ENCODE measurements at places on chromosomes 7 and 10.

GRCh38 chr10:117955176-117955575, 91.6 kb downstream of the RAB11FIP2 start:
- no peak for DNase-seq

GRCh38 chr7:5631752-5632151, 149.7 kb downstream of the RNF216 start:
- DNase-seq = no peak

DNA sequence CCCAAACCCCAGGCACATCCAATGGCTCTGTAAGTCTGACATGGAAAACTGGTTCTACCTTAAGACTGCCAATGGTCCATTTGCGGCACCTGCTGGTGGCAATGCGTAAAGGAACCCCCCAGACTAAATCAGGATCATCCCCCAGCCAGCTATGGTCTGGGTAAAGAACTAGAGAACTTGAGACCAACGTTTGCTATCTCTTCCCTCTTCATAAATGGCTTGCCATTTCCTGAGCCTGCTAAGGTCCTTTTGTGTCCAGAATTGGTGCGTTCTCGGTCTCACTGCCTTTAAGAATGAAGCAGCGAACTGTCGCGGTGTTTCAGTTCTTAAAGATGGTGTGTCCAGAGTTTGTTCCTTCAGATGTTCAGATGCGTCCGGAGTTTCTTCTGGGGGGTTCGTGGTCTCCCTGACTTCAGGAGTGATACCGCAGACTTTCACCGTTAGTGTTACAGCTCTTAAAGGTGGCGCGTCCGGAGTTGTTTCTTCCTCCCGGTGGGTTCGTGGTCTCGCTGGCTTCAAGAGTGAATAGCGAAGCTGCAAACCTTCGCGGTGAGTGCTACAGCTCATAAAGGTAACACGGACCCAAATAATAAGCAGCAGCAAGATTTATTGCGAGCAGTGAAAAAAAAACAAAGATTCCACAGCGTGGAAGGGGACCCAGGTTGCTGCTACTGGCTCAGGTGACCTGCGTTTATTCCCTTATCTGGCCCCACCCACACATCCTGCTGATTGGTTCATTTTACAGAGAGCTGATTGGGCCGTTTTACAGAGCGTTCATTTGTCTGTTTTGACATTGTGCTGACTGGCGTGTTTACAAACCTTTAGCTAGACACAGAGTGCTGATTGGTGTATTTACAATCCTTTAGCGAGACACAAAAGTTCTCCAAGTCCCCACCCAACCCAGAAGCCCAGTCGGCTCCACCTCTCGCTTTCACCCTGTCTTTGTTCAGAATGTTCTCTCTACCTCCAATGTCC, 95.4 kb downstream of the ELMO1 start:
- DNase-seq = peak; percentile 3

- DNase-seq = no peak
Observed at GRCh38 chr7:88347090-88347489, 40.4 kb upstream of the STEAP4 start.

DNA sequence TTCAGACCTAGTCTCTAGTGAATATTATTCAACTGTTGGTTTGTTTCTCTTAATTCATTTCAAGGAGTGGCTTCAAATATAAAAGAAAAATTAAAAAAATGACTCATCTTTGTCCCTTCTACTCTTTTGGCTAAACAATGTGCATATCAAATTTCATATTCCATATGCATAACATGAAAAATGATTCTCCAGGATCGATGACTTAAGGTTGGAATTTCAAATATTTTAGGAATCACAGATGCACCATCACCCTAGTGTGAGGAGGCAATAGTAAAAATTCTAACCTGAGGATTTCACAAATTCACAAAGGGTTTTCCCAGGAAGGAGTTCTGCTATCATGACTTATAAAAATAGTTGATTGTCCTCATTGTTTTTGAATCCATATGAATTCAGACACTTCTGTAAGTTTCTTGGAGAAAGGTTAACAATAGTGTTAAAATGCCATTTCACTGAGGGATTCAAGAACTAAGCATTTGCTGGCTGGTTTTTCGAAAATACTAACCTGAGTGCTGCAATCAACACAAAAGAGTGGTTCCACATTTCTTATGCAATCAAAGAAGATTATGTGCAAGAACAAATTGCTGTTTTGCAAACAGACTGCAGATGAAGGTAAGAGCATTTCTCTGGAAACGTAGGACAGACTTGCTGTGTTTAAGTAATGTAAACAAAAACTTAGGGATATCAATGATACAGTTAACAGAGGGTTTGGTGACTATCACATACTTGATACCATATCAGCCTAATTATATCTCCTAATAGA, 547.5 kb upstream of the LRRTM3 start:
- no peak for DNase-seq

GRCh38 chr7:157843336-157844140, 506.7 kb downstream of the DNAJB6 start:
- no peak for DNase-seq

DNA sequence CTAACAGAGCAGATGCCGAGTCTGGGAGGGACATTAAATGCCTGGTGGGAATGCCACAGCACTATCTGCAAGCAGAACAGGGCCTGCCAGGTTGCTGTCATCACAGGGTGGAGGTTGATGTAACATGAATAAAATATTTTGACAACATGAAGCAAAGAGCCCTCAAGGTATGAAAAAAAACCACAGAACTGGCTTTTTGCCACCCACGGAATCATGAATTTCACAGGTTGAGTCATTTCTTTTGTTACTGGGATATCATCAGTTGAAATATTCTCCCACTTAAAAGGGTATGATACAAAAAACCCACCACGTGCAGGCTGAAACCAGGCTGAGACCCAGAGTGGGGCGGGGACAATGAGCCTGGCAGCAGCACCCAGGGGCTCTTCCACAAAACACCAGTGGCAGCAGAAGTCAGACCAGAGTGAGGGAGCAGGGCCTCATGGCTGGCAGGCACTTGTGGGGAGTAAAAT, 220.1 kb downstream of the TNS3 start:
- no peak for DNase-seq

GRCh38 chr7:53418834-53419482, 383.5 kb downstream of the POM121L12 start:
- no peak for DNase-seq

DNA sequence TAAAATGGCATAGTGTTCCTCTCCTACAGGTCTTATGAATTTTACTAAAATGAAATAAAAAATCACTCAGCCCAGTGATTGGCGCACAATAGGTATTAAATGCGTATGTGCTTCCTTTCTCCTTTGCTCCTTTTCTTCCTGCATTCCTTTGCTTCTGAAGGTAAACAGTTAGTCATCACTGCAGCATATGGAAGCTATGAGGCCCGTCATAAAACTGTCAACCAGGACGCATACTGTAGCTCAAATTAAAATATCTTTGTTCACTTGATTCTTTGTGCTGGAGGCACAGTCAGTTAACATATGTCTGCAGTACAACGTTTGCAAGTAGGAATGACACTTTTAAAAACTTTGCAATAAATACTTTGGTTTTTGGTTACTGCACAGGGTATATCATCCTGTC, 374.7 kb downstream of the TCERG1L start:
- no peak for DNase-seq

GRCh38 chr10:33609546-33609945, 275.1 kb upstream of the NRP1 start:
- DNase-seq = no peak

DNA sequence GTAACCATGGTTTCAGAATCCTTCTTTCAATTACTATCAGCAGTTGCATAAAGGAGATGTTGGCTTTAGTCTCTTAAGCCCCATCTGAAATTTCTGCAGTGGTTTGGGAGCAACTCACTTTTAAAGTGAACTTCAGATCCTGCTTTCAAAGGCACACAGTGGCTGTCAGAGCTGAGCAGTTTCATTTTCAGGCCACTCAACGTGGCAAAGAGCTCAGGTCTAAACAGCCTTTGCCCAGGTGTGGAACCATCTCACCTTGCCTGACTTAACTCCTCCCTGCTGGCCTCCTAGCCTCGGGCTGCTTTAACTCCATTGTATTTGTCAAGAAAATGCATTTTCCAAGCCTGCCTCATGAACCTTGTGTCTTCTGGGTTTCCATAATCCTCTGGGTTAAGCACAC, 197.5 kb upstream of the KMT2E start:
- DNase-seq = no peak

GRCh38 chr7:127584648-127585043, 750 bp downstream of the GCC1 start:
- DNase-seq = no peak

DNA sequence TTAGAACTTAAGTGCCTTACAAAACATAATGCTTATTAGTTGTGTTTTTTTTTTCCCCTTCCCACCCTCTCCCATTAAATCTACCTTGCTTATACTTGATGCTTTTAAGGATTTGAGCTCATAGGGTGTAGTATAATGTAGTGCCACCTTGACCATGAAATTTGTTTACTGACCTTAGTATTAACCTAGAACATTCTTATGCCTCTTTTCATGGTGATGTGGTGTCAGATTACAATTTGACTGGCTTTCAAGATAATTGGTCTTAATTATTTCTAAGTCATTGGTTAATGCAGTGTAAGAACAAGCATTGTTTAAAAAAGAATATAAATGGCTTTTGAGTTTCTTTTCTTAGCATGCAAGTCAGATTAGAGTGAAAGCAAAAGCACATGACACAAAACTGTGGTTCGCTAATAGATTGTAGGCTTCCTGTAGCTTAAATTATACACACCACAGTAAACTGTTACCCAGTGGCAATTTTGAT, 61.8 kb downstream of the ADD3 start:
- DNase-seq = peak; percentile 42

DNA sequence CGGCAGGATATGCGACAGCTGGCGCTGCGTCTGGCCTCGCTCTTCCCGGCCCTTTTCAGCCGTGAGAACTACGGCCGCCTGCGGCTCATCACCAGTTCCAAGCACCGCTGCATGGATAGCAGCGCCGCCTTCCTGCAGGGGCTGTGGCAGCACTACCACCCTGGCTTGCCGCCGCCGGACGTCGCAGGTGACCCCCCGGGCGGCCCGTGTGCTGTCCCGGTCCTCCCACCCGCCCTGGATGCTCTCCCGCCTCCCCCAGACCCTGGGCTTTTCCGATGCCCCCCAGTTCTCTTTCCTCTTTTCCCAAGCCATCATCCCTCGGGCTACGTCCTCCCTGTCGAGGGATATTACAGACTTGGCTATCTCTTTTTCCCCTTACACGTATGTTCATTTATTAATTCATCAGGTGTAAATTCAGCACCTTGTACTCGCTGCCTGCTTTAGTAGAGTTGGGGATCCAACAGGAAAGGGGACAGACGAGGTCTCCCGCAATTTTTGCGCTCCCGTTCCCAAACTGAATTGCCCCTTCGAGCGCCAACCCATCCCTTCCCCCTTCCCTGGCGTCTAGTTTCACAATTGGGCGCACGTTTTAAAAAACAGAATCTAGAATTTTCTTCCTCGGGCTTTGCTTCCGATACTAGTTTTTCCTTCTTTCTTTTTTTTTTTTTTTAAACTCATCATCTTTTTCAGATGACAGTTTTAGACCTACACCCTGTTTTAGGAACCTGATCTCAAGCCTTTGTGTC, 846 bp downstream of the MINPP1 start:
- peak; percentile 57 for DNase-seq

- DNase-seq = no peak
Observed at GRCh38 chr7:24826662-24827020, 69.4 kb upstream of the GSDME start.

GRCh38 chr7:82430500-82431465, 12.8 kb downstream of the CACNA2D1 start:
- DNase-seq = no peak

DNA sequence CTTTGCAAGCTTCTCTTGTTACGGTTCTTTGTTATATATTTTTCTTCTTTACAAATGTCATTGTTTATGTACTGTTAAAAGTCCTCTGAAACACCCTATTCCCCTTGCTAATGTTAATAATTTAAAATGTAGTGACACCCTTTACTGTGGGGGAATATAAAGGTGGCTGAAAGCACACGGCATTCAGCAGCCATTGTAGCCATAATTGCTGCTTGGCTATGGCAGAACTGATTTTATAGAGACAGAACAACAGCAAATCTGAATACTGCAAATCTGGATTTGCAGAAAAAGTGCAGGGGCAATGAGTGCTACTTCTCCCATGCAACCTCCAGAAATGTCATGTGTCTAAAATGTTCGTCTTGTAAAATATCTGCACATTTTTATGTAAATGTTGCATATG, 3.7 kb upstream of the WASL start:
- DNase-seq = no peak

DNA sequence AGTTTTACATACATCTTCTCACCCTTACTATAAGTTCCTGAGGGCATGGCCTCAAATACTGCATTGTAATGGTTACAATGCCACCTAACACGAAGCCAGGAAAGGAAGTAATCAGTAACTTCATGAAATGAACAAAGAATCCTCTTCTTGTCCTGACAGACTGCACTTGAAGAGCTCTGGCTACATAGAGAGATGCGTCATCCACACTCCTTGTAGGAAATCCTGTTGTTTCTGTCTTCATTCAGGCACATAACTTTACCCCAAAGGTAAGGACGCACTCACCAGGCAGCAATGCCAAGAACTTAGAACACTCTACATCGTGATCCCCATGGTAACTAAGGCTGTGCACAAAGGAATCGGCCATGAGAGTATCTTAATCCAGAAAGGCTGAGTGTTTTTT, 80.3 kb upstream of the ARID5B start:
- DNase-seq = no peak

GRCh38 chr7:105776068-105776790, 100.2 kb downstream of the ATXN7L1 start:
- no peak for DNase-seq

- no peak for DNase-seq
Observed at GRCh38 chr7:68173513-68173912, 1176.9 kb downstream of the TYW1 start.

DNA sequence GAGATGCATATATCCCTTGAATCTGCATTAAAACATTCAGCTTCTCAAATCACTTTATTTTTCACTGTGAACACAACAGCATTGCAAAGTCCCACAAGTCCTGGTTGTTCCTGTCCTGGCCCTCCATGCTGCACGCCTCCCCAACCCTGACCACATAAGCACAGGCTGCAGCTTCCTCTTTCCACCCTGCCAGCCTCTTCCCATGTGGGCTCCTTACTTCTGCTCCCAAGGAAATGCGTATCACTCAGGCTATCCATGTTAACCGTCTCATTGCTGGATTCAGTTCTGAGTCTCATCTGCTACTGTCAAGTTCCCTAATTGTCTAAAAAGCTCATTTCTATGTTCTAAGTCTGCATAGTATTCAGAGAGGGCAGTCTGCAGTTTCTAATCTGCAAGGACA, 89.7 kb upstream of the ZPBP start:
- no peak for DNase-seq

- no peak for DNase-seq
Observed at GRCh38 chr7:35773994-35774393, 26.9 kb upstream of the SEPTIN7 start.

GRCh38 chr10:69172241-69172982, 7.6 kb upstream of the SUPV3L1 start:
- DNase-seq = no peak

DNA sequence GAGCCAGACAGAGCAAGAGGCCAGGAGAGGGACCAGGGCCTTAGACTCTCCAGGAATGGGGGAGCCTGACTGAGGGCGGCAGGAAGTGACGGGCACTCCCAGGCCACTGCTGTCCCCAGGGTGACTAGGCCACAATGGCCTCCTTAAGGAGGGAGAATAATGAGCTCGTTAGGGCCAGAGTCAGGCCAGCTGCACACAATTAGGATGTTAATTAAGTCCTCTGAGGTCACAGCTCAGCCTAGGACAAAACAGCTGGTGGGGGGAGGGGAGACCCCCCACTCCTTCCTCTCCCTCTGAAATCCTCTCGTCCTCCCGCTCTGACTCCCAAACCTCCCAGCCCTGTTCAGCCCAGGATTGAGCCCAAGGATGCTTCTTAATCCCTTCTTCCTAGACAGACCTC, 143.0 kb downstream of the NEURL1 start:
- no peak for DNase-seq

GRCh38 chr7:116180302-116180701, 30.0 kb upstream of the TES start:
- DNase-seq = peak; percentile 53

All from NCI-H2081 (cell line).